ENCODE measurements at places on chromosomes 4 and X. TPM values are rescaled to one million over a fixed set of nuclear protein-coding genes. Genes with fewer than 3 reads are reported as not detected.

- DNase-seq: no peak
Measured at GRCh38 chrX:120365968-120366367, 4.1 kb downstream of the ATP1B4 start.

DNA sequence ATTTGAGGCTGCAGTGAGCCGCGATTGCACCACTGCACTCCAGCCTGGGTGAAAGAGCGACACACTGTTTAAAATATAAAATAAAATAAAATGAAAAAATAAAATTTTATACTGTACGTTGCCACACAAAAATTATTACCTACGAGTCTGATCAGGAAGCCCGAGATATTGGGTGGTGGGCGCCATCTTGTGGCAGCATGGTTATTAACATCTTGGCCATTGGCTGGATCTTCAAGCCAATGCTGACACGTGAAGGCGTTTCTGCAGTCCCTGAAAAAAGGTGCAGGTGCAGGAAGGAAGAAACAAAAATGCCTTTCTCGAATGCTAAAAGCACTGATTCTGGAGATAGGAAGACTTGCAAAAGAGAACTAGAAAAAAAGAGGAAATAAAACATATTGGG, 4.9 kb upstream of the TLR8 start:
- DNase-seq: peak; percentile 44

- no peak for DNase-seq
Measured at GRCh38 chrX:150228431-150228830, 134.7 kb upstream of the MAMLD1 start.

- DNase-seq: no peak
Measured at GRCh38 chr4:165151734-165152133, 39.1 kb upstream of the TMEM192 start.

DNA sequence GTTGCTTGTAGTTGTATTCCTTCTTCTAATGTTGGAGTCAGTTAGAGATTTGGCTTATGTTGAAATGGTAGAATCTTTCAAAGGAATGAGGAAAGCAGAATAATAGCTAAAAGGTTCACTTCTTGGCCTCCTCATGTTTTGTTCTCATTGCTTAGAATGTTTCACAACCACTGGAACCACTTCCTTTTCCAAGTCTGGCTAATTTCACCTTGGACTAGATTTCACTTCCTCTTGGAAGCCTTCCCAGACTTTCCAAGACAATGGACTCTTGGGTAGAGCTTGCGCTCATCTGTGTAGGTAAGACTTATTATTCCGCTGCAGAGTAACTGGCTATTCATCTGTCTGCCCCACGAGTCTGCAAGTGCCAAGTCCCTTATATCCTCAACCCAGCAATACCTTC, 8.3 kb downstream of the SPATA18 start:
- DNase-seq: no peak

The TDO2 gene
- 2.4 TPM for total RNA-seq

The CXCL8 gene
- total RNA-seq: 198 TPM

The PSAPL1 gene
- not detected for total RNA-seq

The TNIP3 gene
- total RNA-seq: 0.06 TPM

All from Daoy (cell line).